Omental fat pad (tissue), 4 donors: ENCODE measurements at places on chromosomes 1 and 21. TPM values are rescaled to one million over a fixed set of nuclear protein-coding genes. Genes with fewer than 3 reads are reported as not detected.

DNA sequence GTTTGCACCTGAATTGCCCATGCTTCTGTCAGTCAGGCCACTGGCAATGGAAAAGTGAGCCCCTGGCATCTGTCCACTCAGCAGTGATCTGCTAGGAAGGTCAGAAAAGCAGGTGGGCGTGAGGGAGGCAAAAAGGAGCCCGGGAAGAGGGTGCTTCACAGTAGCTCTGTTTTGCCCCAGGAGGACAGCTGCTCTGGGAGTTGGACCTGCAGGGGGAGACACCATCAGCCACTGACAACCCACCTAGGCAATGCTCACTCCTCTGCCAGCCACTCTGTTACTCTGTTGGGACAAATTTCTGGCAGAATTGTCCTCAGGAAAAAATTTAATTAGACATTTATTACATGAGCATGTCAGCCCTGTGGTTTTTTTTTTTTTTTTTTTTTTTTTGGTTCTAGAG is 146.4 kb downstream of the LRIG2 start:
- DNase-seq, result no peak

- no peak for DNase-seq
These were observed 42.4 kb downstream of the PDE9A start for GRCh38 chr21:42695697-42696380.

GRCh38 chr1:228940926-228941325 is 205.6 kb downstream of the RHOU start:
- DNase-seq, result no peak

GRCh38 chr1:212035835-212036605 is 472 bp downstream of the DTL start:
- DNase-seq, result no peak

DNA sequence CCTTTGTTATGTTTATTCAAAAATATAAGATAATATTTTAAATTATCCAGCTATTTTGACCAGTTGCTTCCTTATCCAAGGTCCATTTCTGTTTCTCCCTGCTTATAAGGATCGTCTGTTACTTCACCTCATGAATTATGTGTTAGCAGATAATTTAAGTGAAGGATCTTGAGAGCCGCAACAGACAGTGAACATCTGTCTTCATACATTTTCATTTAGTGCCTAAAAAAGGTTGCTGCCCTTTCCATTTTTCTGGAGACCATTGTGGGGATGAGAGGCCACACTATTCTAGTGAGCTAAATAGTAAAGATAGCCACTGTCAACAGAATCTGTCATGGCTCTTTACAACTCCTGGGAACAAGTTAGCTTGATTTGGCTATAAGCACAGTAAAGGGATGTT is 154.0 kb downstream of the CLEC20A start:
- DNase-seq, result no peak

GRCh38 chr1:29981586-29982239 is 741.7 kb downstream of the MATN1 start:
- DNase-seq, result no peak

- no peak for DNase-seq
These were observed 137.3 kb upstream of the SPAG17 start for GRCh38 chr1:118322331-118322730.

GRCh38 chr1:204443260-204443619 is 31.6 kb upstream of the PPP1R15B start:
- DNase-seq, result no peak

GRCh38 chr1:6508816-6509189 is 17.3 kb upstream of the PLEKHG5 start:
- DNase-seq, result no peak

- DNase-seq, result no peak
These were observed 1.1 kb downstream of the GNG4 start for GRCh38 chr1:235648407-235648907.

- no peak for DNase-seq
These were observed 164.2 kb upstream of the PTBP2 start for GRCh38 chr1:96557336-96557735.

- no peak for DNase-seq
These were observed 47.3 kb upstream of the POU3F1 start for GRCh38 chr1:38093569-38094520.

GRCh38 chr21:24045775-24046215 is 1561.5 kb downstream of the MRPL39 start:
- DNase-seq, result peak; percentile 33

- no peak for DNase-seq
These were observed 24.9 kb downstream of the RAP1A start for GRCh38 chr1:111644506-111644905.

GRCh38 chr21:41167348-41168342 is at the start of gene BACE2:
Gene BACE2, plus strand, starts transcription at chr21:41168160. Its CDS starts 104 bp downstream, at chr21:41168264.
- peak; percentile 25 for DNase-seq

GRCh38 chr1:91018006-91018405 is 3.8 kb downstream of the ZNF644 start:
- no peak for DNase-seq

- no peak for DNase-seq
These were observed 69.7 kb upstream of the ADAM30 start for GRCh38 chr1:119966020-119966419.

GRCh38 chr1:187893471-187893870 is 1064.7 kb downstream of the PLA2G4A start:
- DNase-seq, result no peak

DNA sequence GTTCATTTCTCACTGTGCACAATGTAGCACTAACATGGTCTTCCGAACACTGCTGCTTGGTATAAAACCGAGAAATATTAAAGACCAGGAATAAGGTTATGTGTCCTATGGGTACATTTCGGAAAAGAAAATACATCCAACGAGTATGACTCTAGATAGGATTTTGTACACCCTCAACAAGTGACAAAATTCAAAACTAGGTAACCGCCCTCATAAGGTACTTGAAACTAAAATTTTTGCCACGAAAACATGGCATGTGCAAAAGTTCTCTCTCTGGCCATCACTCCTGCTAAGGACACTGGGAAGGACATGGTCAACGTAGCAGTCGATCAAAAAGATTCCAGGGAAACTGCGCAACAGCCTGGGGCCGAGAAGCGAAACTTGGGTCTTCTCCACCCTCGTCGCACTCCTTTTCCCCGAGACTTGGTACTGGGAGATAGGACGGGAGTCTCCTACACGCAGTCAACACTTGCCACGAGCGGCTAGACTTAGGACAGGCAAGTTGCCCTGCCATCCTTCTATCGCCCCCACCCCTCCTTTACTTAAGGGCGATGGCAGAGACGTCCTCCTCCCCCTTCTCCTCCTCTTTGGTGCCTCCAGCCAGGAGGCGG is 338 bp upstream of the TOR1AIP1 start:
- DNase-seq, result peak; percentile 64

- DNase-seq, result no peak
These were observed 53.8 kb downstream of the LYPLAL1 start for GRCh38 chr1:219227360-219228057.

- DNase-seq, result no peak
These were observed 184.4 kb downstream of the GRIK3 start for GRCh38 chr1:36849956-36850355.

- no peak for DNase-seq
These were observed 604.5 kb downstream of the PLPP3 start for GRCh38 chr1:55974714-55975441.

GRCh38 chr1:25099343-25099951 is 132.9 kb downstream of the SYF2 start:
- DNase-seq, result no peak

DNA sequence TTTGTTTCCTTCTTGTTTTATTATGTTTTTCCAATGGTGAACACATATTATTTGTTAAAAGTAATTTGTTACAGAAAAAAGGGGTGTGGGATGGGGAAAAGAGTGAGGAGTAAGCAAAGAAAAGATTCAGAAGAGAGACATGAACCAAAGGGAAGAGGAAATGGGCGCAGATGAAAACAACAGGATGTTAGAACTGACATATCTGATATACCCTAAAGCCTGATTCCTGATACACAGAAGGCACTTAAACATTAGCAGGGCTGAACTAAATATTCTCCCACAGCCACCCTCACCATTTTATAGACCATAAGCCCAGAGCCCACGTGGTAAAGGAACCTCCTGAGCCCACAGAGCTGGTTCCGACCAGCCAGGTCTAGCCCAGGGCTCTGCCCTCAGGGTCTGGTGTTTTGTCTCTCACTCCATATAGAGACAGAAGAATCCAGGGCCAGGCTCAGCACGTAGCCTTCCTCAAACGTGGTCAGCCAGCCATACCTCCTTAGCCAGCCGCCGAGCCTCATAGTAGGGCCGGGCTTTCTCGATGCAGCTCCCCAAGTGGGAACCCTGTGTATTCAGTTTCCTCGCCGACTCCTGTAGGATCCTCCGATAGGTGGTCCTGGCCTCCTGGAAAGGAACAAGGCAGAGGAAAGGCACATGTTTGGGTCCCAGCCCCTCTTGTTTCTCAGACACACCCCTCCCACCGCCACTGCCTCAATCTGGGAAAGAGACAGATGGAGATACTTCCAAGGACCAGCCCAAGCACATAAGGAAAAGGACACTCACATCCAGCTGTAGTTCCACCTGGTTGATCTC is 9.5 kb downstream of the SH3BP5L start:
- peak; percentile 16 for DNase-seq

DNA sequence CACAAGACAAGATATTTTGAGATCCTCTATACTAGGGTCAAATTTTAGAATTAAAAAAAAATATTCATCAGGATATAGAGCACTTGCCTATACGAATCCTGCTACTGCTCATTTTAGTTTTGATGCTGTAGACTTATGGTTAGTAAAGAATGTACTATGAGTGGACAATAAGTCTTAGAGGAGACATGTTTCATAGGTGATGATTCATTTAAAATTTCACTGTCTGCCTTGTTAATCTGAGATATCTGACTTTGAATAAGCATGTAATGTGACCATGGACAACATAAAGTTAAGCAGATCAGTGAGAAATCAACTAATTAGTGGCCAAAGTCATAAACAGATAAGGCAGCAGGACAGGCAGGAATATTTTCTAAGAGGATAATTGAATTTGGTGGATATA is 106.8 kb upstream of the HP1BP3 start:
- no peak for DNase-seq

DNA sequence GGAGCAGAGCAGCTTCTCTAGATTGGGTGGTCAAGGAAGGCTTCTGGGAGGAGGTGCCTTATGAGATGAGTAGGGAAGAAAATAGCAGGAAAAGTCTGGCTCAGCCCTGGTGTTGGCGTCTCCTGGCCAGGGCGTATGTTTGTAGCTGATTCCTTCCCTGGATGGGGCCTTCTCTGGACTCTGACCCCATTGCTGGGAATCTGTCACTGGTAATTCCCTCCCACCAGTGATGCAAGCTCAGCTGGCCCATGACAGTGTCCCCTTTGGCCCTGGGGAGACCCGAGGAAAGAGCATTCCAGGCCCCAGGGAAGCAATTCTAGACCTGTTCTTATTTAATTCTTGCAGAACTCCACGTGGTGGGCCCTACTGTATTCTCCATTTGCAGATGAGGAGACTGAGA is 20.7 kb downstream of the IGSF21 start:
- no peak for DNase-seq

DNA sequence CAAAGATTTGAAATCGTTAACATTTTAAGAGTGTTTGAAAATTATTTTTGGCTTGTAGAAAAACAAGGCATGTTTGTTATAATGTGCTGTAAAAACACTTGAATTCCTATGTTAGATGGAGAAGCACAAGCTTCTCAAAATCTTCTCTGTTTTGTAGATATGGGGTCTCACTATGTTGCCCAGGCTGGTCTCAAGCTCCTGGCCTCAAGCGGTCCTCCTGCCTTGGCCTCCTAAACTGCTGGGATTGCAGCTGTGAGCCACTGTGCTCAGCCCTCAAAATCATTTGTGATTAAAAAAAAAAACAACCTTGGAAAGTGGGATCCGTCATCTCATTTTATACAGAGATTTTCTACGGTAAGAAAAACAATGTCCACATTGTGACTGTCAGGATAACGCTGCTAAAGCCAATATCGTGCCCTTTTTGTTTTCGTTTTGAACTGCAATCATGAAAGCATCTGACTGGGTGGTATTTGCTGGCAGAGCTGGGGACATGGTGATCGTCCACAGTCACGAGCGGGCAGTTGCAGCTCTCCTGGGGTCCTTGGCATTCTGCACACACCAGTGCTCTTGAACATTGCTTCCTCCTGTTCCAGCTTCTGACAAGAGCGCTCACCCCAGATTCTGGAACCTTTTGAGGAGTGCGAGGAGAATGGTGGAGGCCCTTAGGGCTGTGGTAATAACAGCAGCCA is 112.5 kb downstream of the PGBD5 start:
- DNase-seq, result no peak

- no peak for DNase-seq
These were observed 73.4 kb downstream of the PIK3CD start for GRCh38 chr1:9724706-9725476.

DNA sequence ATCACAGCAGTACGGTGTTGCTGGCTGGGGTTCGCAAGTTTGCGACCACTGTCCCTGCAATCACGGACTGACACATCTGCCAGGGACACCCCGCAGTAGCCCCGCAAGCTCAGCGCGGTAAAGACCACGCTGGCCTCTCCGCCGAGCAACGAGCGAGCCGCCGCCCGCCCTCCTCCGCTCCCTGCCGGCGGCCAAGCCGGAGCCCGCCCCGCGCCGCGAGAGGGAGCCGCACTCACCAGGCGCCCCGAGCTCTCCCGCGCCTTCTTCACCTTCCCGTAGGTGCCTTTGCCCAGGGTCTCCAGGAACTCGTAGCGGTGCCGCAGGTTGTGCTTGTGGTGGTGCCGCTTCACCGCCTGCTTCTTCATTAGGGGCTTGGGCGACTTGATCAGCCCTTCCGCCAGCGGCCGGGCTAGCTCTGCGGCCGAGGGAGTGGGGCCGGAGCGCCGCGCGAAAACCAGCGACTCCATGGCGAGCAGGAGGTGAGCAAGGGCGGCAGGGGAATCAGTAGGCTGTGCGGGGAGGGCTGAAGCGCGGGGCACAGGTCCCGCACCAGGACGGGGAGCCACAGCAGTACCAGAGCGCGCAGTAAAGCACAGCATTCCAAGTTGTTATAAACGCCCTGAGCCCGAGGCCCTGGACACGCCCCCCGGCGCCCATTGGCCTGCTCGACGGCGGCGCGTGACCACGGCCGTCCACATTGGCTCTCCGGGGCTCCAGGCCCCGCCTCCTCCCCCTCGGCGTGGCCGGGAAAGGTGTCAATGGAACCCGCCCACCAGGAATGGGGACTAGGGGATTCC is at the start of gene NUAK2:
Gene NUAK2, minus strand, starts transcription at position 584 of the 797 bp plus-strand sequence. Its CDS starts 117 bp downstream, at position 467.
- DNase-seq, result peak; percentile 74

- DNase-seq, result no peak
These were observed 64.4 kb downstream of the FAAP20 start for GRCh38 chr1:2130156-2130555.

RSBN1 gene
- total RNA-seq, result 17.4 TPM

CACNA1S gene
- not detected for total RNA-seq

RXRG gene
- total RNA-seq, result 7.9 TPM

SMPDL3B gene
- 4.3 TPM for total RNA-seq

PGLYRP4 gene
- total RNA-seq, result not detected

CR1L gene
- total RNA-seq, result not detected

NUDT4B gene
- total RNA-seq, result 45.4 TPM

URB1 gene
- total RNA-seq, result 17.3 TPM

MEX3A gene
- 0.96 TPM for total RNA-seq

DDAH1 gene
- total RNA-seq, result 15.4 TPM

ITLN2 gene
- total RNA-seq, result 30.3 TPM

PODN gene
- total RNA-seq, result 440 TPM
